Hematopoietic multipotent progenitor cell treated with erythropoietin and hydrocortisone succinate and interleukin-3 and kit ligand, for 17 days (in vitro differentiated cells): ENCODE measurements at places on chromosomes 5 and 9.

GRCh38 chr5:32276173-32276853 is 36.4 kb downstream of the MTMR12 start:
- no peak for DNase-seq

- DNase-seq = no peak
Measured at GRCh38 chr9:135661816-135662560, 1.1 kb upstream of the LCN9 start.

DNA sequence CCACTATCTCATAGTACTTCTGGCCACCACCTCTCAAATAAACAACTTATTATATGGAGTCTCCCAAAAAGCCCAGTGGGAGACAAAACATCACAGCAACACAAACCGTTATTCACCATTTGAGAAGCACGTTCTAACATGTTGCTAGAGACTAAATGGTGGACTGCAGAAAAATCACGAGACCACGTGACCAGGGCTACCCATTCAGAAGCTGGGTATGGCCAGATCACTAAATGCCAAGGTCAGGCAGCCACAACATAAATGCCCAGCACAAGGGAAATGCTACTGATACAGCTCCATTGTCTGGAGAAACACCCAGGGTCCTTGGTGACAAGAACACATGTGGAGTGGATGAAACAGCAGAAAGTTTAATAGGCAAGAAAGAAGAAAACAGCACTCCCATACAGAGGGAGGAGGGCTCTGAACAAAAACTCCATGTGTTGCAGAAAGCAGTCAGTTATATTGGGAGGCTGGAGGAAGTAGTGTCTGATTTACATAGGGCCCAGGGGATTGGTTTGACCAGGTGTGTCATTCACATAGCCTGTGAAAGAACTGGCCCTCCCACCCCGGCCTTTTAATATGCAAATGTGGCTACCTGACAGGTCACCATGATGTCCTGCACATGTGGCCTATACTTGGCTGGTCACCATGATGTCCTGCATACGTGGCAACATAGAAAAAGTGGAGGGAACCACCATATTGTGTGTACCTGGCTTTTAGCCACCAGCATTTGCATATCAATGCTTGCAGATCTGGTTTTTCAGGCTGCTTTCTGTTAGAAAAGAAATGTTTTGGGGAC is 97.2 kb downstream of the TRIM36 start:
- DNase-seq = no peak

GRCh38 chr5:24059006-24059405 is 551.6 kb downstream of the PRDM9 start:
- DNase-seq = no peak

- DNase-seq = peak; percentile 74
Measured at GRCh38 chr5:80238778-80239679, 16.8 kb downstream of the SERINC5 start.

DNA sequence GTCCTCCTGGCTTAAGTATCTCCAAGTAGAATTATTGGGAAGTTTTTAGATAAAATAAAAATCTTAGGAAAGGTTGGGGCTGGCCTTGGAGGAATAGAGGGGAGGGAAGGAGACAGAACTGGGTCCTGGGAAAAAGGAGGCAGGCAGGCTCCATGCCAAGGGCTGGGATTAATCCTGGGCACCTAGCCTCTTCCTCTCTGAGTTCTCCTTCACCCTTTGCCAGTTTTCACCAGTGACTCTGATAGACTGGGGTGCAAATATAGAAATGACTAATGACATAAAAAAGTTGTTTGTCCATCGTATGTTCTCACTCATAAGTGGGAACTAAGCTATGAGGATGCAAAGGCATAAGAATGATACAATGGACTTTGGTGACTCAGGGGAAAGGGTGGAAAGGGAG is 81.9 kb downstream of the RMI1 start:
- no peak for DNase-seq

DNA sequence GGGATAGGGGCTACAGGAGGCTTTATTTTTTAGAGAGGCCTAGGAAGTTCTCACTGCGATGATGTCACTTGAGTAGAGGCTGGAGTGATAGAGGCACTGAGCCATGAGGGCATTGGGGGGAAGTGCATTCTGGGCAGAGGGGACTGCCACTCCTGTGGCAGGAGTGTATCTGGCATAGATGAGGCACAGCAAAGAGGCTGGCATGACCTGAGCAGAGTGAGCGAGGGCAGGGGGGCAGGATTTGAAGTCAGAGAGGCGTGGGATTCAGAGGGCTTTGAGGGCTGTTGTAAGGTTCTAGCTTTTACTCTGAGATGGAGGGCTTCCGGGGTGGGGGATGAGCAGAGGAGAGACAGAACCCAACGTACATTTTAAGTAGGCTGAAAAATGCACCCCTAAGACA is 91.9 kb upstream of the SH3PXD2B start:
- no peak for DNase-seq

DNA sequence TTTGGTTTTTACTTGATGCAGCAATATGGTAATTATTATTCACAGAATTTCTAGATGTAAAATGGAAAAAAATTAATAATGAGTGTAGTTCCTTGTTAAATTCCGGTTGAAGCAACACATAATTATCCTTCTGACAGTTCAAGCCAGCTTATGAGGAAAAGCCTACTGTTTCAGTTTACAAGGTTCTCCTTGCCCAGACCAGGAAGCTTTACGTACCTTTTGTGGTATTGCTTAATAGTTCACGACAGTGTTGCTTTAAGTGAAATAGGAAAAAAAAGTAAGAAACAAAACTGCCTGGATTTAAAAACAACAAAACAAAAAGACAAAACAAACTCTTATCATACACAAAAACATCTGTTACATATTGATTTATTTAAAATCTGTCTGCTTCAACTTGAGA is 547.3 kb upstream of the C9orf72 start:
- DNase-seq = no peak

DNA sequence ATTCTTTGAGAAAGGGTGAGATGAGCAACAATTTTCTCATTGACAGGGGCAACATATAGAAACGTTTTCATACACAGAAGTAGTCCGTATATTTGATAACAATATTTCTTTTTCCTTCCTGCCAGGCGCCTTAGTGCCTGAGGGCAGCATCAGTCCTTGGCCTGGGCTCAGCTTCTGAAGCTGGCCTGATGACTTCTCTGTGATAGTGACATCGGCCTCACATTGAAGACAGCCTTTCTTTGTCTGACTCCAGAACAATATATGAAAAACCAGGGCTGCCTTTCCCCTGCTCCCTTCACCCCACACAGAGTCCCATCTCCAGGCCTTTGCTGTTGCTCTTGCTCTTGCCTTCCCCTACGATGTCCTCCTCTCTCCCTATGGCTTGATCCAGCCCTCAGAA is 24.1 kb upstream of the TCOF1 start:
- no peak for DNase-seq

DNA sequence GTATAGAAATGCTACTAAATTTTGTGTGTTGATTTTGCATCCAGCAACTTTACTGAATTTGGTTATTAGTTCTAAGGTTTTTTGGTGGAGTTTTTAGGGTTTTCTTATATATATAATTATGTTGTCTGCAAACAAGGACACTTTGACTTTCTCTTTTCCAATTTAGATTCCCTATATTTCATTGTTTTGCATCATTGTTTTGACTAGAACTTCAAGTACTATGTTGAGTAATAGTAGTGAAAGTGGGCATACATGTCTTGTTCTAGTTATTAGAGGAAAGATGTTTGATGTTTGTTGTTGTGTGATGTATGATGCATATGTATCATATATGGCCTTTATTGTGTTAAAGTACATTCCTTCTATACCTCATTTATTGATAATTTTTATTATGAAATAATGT is 362.3 kb upstream of the PRR16 start:
- no peak for DNase-seq

- no peak for DNase-seq
Measured at GRCh38 chr9:115106642-115107041, 11.3 kb downstream of the TNC start.

- no peak for DNase-seq
Measured at GRCh38 chr5:9604416-9604815, 25.7 kb downstream of the TAS2R1 start.

GRCh38 chr9:1184146-1184545 is 134.0 kb downstream of the DMRT2 start:
- DNase-seq = no peak

DNA sequence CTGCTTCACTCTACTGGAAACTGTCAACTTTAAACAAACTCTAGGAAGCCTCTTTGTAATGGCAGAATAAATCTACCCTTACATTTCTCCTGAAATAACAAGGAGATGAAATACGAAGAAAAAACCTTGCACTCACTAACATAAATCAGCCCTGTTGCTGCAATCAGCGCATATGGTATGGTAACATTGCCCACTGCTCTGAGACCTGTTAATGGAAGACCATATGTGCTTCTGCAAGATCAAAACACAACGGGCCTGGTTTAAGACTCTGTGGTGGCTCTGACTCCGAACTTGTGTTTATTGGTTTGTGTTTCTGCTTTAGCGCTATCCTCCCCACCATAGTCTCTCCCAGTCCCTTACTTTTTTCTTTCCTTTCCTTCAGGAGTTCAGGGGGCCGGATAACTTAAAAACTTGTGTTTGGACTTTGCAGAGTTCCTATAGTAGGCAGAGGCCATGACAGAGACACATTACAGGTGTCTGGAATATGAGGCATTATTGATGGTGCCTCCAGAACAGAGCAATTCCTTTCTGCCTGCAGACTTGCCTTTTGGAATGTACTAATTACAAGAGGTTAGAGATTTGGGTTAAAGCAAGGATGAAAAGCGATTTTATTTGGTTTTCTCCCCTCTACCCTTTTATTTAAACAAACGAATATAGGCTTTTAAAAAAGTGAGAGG is 110.8 kb downstream of the PSAT1 start:
- no peak for DNase-seq

DNA sequence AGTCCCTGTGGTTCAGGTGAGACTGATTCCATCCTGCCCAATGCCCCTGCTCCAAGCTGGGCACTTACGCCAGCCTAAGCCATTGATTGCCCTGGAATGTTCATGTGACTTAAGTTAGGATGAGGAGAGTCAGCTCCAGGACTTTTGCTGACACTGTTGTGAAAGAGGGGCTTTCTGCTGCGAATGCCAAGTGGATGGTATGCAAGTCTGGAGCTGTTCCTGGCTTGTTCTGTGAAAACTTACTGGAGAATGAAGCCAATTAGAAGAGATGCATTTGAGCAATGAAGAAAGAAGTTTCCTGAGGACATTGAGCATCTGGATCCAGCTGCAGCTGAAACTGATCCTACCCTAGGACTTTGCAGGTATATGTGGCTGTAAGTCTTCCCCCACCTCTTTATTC is 61.2 kb upstream of the ZFR start:
- no peak for DNase-seq

GRCh38 chr9:79945495-79945894 is 373.7 kb downstream of the TLE4 start:
- DNase-seq = no peak

GRCh38 chr5:175521313-175521833 is 43.0 kb downstream of the SFXN1 start:
- DNase-seq = no peak

DNA sequence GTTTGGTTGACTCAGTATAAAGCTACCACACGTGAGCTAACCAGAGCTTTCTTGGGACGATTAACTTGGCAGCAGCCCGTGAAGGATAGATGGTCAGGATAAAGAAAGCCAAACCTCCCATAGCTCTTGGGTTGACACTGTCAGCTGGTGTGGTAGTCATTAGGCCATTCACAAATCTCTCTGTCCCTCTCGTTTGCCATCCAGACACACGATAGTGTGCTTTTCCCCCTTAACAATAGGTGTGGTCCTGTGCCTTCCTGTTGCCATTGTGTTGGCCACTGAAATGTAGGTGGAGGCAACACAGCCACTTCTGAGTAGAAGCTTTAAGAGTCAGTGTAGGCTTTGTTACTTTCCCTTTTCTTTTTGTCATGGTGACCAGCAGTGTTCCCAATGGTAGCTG is 11.7 kb downstream of the OR13J1 start:
- no peak for DNase-seq

DNA sequence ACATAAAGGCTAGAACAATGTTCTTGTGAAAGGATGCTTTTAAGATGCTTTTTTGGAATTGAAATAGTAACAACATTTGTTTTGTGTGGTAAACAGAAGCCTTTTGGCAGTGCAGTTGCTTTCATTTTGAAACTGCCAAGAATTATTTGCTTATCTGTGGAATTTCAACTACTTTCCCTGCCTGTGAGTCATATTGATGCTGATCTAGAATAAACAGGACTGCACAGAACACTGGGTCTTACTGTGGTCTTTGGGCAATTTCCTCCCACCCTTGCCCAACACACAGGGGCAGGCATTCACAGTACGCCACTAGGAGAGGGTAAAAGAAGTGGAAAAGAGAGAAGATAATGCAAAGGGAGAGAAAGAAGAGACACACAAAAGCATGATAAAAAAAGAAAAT is 483.7 kb downstream of the ELAVL2 start:
- no peak for DNase-seq

DNA sequence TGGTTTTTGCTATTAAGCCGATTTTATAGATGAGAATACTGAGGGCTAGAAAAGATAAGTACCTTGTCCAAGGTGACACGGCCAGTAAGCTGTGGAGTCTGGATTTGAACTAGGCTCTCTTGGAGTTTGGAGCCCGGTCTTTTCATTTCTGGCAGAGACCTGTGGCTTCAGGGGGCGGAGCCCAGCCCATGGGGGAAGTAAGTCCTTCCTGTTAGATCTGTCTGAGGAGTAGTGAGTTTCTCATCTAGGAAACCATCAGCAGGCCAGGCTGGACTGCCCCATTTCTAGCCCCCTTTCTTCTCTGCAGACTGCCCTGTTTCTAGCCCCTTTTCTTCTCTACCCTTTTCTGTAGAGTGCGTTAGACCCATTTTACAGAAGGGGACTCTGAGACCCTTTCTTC is 521 bp upstream of the PTGS1 start:
- no peak for DNase-seq

GRCh38 chr5:164002628-164003027 is 497.2 kb downstream of the MAT2B start:
- DNase-seq = no peak

DNA sequence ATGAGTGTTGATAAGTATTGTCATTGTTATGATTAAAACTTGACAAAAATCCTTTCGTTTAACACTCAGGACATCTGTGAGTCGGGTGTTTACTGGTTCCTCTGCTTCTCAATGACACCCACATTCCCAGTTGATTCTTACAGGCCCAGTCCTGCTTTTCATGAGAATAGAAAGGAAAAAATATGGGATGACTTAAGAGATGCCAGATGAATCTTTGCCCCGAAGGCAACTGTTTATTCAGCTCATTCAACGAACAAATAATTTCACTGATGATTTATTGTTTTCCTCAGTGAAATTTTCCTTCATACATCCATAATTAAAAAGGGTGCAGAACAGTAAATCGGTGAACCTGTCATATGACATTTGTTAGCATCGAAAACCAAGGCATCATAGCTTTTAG is 452.4 kb upstream of the WWC1 start:
- no peak for DNase-seq

GRCh38 chr5:134547579-134547978 is 22.1 kb downstream of the JADE2 start:
- DNase-seq = no peak

DNA sequence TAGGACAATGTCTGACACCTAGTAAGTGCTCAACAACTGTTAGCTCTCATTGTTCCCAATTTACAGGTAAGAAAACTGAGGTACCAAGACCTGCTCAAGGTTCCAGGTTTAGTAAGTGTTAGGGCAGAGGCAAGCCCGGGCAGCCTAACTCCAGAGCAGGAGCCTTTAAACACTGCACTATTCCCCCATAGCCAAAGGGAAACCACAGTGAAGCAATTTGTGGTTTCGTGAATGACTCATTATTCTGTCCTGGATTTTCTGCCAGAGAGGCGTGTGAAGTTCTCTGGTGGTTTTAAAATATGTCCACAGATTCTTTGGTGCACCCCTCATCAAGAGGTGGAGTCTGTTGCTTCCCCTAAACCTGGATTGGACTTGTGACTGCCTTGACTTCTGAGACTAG is 1.0 kb upstream of the MCC start:
- no peak for DNase-seq
